ENCODE measurements at places on chromosomes 7 and 10. TPM values are rescaled to one million over a fixed set of nuclear protein-coding genes. Genes with fewer than 3 reads are reported as not detected.

The CRYGN gene
- total RNA-seq, result 0.79 TPM

DNA sequence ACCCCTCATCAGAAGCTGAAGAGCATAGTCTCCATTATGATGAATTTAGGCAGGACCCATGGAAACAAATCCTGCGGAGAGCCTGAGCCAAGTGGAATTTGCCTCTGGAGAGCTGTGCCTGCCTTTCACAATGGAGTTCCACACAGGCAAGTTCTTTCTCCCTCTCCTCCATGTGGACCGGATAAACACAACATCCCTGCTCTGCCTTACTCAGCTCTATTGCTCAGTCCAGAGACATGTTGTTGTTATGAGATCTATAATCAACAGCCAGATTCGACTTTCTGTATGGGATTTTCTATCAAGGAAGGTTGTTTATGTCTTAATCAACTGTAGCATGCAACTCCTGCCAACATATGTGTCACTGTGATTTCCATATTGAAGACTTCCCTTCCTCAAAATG is 59.5 kb upstream of the ELMO1 start:
- DNase-seq, result no peak

- no peak for DNase-seq
Measured at GRCh38 chr7:109387530-109387929, 817.9 kb downstream of the DNAJB9 start.

DNA sequence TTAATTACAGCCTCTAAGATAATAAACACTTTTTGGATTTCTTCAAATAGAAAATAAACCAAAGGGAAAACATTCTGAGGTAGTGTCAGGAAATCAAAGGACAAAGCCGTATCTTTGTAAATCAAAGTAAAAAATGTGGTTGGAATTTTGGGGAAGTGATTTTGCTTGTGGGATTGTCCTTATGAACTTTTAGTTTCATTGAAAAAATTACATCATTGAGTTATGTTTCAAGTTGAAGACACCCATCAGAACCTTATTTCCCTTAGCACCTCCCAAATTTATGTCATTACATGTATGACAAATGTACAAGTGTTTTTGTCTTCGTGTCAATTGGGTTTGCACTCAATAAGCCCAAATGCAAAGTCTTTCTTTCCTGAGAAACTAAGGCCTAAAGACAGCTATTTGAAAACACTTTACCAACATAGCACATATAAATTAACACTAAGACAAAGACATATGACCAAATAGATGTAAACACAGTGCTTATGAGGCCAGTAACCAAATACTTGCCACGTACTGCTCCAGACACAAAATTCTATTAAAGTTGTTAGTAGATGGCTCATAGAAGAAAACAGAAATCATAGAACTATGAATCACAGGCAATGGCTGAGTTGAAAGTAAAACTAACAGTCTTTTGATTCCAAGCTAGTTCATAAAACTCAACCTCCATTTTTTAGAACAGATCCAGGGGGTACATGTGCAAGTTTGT is 26.9 kb upstream of the LAMB4 start:
- no peak for DNase-seq

The PTPRN2 gene
- total RNA-seq, result 5.7 TPM

The SNX8 gene
- 40.6 TPM for total RNA-seq

- DNase-seq, result no peak
Measured at GRCh38 chr7:150717814-150718420, 1.5 kb downstream of the GIMAP1 start.

GRCh38 chr10:78362406-78363022 is 328.9 kb downstream of the RPS24 start:
- peak; percentile 35 for DNase-seq

GRCh38 chr7:116392806-116393205 is 106.7 kb upstream of the CAV2 start:
- no peak for DNase-seq

The ASB13 gene
- total RNA-seq, result 13.8 TPM

DNA sequence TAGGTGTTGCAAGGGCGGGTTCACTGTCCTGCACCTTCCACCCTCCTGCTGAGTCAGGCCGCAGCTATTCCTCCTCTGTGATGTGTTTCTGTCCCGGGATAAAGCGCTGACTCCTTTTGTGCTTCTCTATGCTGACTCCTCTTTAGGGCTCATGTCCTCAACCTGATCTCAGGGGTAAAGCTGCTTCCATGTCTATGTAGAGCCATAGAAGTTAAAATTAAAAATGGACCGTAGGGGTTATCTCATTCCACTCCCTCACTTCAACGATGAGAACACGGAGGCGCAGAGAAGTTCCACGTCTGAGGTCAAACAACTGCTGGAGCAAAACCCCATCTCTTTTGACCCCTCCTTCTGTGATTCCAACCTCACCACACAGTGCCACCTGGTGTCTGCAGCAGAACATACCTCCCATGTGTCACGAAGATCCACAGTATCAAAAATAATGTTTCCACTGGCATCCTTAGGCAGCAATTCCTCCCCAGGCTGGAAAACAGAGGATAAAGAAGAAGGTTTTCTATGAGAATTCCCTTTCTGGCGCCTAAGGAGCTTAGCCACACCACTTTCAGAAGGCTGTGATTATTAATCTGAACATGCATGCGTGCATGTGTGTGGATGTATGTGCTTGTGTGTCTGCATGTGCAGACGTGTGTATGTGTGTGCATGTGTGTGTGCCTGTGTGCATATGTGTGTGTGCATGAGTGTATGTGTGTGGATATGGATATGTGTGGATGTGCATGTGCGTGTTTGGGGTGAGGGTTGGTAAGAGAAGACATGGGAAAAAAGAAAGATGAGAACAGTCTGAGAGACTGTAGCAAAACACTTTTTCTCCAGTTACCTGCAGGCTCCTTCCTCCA is 81.2 kb upstream of the UCN3 start:
- DNase-seq, result peak; percentile 70

The NODAL gene
- 84.7 TPM for total RNA-seq

The HMX3 gene
- total RNA-seq, result 0.20 TPM

- DNase-seq, result no peak
Measured at GRCh38 chr10:128461991-128462390, 335.8 kb upstream of the MKI67 start.

- DNase-seq, result no peak
Measured at GRCh38 chr7:27943241-27943640, 203.3 kb downstream of the TAX1BP1 start.

DNA sequence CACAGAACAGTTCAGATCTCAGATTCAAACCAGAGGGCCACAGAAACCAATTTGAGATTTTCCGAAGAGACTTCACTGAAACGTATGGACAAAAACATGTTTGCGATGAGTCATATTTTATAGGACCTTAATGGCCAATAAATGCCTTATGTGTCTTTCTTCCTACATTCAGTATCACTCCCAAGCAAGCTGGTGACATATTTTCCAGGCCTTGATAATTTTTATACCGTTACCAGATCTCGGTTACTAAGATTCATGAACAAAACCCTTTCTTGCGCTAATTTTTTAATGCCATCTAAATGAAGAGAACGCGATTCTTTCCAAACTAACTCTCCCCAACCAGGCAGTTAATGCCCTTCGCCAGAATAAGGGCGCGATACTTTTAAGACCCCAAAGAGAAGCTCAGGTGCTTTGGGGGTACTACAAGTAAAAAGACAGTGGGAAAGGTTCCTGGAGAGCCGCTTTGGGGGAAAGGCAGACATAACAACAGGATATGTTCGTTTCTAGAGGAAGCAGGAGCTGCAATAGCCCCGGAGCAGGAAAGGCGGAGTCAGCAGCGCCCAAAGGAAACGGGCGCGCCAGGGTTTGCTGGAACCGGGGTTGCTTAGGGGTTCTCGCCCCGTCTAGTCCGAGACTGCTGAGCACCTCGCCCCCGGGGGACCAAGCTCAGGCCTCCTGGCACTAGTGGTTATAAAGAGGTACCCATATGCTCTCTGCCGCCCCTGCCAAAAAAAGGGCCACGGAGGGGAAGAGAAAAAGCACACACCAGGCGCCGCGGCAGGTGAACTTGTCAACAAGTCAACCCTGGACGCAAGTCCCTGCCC is 884 bp downstream of the ICA1 start:
- no peak for DNase-seq

GRCh38 chr10:51649064-51649463 is 50.3 kb downstream of the CSTF2T start:
- DNase-seq, result no peak

DNA sequence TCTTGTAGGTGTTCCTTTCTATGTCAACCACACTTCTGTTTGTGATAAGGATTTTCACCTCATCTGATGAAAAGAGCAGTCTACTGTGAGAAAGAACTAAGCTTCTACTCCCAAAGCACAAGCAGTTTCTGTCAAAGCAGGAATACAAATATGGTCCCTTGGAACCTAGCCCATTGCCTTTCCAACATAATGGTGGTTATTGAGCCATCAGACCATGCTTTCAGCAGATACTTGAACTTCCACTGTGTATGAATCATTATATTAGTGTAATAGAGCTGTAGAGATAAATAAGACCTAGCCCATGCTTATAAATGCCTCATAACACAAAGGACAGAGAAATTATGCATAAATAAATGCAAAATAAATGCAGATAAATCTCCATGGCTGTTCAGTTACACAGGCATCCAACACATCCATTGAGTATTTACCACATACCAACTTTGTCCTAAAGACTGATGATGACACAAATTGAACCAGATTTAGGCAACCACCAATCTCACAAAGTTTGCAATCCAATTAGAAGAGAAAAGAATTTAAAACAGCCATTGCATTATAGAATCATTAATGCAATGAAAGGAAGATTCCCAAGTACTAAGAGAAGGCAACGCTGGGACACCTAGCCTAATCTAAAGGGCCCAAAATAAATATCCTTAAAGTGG is 729.4 kb upstream of the C7orf33 start:
- no peak for DNase-seq

DNA sequence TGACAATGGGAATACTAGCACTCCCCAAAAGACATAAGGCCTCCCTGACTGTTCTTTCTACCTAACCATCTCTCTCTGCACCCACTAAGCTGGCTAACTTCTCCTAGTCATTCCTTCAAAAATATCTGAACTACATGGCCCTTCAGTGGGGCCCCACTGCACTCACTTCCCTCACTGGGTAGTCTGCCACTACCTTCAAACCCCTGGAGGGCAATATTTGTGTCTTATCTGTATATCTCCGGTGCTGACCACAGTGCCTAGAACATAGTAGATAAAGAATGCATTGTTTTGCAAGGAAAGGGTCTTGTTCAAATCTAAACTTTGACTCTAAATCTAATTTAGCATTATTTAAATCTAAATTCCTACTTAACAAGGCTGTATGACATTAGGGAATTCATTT is 44.3 kb downstream of the CACUL1 start:
- no peak for DNase-seq

- DNase-seq, result no peak
Measured at GRCh38 chr10:107498983-107499382, 334.5 kb upstream of the SORCS1 start.

The NPSR1 gene
- total RNA-seq, result not detected

DNA sequence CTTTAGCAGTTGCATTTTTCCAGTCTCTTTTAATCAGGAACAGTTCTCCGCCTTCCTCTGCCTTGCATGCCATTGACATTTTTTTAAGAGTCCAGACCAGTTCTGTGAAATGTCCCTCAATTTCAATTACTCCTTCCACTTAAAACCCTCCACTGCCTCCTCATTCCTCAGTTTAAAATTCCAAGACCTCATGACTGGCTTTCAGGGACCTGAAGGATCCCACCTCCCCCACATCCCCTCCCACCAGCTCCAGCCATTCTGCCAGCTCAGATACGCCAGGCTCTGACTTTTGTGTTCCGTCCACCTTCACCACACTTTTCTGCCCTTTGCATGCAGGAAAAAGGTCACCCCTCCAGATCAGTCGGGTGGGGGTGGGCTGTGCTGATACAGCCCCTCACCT is 8.7 kb downstream of the TNRC18 start:
- no peak for DNase-seq

DNA sequence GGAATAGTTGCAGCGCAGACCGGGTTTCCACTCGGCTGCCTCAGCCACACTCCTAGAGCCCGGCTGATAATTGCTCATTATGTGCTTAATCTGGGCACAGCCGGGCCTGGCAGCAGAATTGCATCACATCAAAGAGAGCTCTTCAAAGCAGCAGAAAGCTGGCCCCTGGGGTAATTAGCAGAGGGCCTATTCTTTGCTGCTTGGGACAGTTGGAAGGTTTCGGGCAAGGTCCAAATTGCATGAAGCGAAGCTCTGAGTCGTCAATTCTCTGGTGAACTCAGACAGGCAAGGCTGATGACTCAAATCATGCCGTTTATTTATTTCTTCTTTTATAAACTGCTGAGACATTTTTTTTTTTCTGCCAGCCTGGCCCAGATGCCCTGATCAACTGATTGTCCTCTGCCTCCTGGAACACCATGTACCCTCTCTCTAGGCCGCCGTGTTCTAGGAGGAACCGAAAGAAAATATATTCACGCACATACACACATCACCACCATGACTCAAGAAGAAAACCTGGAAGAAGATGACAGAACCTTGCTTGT is 242.2 kb downstream of the RAB11FIP2 start:
- no peak for DNase-seq

GRCh38 chr7:92622685-92623084 is 32.5 kb upstream of the FAM133B start:
- no peak for DNase-seq

The CALY gene
- 2.9 TPM for total RNA-seq

- DNase-seq, result no peak
Measured at GRCh38 chr7:72281308-72281707, 130.8 kb downstream of the CALN1 start.

DNA sequence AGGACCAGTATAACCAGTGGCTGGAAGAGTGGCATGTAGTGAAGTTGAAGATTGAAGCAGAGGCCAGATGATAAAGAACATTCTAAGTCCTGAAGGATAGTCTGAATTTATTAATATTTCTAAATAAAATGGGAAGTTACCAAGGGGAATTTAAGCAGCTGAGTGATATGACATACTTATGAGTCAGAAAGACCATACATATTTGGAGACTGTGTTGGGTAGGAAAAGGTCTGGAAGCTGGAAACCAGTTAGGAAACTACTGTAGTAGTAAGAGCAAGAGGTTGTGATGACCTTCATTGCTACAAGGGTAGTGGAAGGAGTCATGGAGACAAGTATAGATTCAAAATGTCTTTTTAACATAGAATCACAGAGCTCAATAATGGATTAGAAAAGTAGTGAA is 752.3 kb downstream of the SUGCT start:
- no peak for DNase-seq

The GSAP gene
- 1.9 TPM for total RNA-seq

GRCh38 chr10:2852574-2853323 is 214.6 kb upstream of the PFKP start:
- DNase-seq, result no peak

The WDR91 gene
- 9.4 TPM for total RNA-seq

The MEIG1 gene
- 0.72 TPM for total RNA-seq

The PRF1 gene
- total RNA-seq, result not detected

The CLDN15 gene
- total RNA-seq, result 11.4 TPM

- DNase-seq, result peak; percentile 17
Measured at GRCh38 chr7:155883491-155884224, 71.4 kb upstream of the SHH start.

The CC2D2B gene
- total RNA-seq, result 0.72 TPM

The AASS gene
- total RNA-seq, result 398 TPM

The PDCD4 gene
- 22.6 TPM for total RNA-seq

DNA sequence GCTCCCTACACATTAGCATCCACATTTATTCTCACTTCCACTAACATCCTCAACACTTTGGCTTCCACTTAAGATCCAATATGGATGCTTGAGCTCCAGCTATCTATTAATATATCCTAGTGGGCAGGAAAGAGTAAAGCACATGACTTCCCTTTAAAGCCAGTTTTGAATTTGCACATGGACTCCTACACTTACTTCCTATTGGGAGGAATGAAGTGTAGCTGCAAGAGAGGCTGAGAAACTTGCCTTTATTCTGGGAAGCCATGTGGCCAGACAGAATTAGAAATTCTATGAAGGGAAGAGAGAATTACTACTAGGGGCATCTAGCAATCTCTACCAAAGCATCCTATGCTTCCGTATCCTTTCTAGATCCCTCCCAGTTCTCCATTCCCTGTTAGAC is 3.0 kb upstream of the TSPAN14 start:
- DNase-seq, result no peak

The ALKBH4 gene
- total RNA-seq, result 23.9 TPM
